ENCODE measurements at places on chromosomes 6 and 20.
A peak's percentile ranks its signal among the peaks of the same experiment; 100 is the strongest.

DNA sequence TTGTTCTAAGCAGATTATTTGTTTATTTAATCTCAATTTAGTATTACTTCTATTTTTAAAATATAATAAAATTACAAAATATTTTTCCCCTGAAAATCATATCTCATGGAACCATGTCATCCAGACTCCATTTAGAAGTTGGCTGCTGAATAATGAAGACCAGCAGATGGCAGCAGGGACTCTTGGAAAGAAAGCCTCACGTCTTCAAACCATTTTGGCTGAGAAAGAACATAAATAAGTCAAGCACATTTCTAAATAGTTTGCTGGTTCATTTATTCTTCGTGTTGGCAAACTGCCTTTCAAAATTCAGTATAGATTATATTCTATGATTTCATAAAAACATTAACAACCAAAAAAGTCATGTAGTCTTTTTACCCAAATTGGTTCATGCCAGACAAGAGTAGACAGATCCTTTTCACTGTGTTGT, 71.7 kb downstream of the RCAN2 start:
- DNase-seq, result peak; percentile 22

GRCh38 chr6:152575161-152575560, 62.0 kb downstream of the SYNE1 start:
- no peak for DNase-seq

DNA sequence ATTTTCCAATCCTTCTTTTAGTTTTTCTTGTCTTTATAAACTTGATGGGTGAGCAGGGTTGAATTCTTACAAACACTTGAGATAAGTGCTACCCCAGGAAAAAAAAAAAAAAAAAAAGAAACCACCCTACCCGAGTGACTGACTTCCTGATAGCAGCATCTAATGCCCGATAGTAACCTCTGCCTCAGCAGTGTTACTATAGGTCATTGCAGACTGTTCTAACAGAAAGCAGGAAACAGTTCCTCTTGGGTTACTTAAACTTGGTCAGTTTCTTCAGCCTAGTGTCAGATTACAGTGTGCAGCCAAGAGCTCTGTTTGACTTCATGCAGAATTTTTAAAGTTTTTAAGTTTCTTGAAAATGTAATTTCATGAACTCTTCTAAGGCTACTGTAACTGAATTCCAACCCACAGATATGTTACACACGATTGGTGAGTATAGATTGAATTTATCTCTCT, 2.1 kb downstream of the MYLIP start:
- no peak for DNase-seq

- DNase-seq, result no peak
Measured at GRCh38 chr6:106254636-106255035, 70.9 kb downstream of the ATG5 start.

- DNase-seq, result no peak
Measured at GRCh38 chr6:117200067-117200466, 65.3 kb upstream of the VGLL2 start.

DNA sequence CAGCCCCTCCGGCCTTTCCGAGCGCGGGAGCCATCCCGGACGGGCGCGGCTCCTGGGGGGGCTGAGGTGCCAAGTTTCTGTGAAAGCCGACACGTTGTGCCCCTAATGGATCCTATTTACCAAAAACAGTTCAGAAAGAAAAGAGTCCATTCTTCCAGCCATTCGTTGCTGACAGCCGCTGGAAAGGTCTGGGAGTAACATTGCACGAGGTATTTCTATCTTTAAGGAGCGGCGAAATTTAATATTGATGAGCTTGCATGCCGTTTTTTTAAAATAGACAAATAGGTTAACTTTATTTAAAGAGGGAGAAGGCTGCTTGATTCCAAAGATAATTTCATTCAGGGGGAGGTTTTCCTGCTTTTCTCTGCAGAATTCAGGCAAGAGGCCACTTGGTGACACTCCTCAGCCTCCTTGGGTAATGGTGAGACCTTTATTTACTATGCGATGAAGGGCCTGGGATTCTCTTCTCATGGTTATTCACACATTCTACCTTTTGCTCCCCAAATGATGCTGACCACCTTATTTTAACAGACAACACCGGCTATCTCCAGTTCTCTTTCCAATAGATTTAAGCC, 988 bp downstream of the TIAM2 start:
- no peak for DNase-seq

DNA sequence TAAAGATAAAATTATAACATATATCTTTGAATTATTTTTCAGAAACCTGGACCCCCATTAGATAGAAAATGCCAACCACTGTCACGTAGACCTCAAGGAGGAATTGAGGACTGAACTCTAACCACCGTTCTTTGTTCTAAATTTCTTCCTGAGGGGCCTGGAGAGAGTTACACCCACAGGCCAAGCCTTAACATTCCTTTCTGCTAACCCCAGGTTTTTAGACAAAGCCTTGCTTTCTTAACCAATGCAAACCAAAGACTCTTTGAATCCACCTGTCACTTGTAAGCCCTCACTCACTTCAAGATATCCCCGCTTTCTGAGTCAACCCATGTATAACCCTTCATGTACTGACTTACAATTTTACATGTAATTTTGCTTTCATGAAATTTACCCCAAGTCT, 41.0 kb downstream of the SNX14 start:
- no peak for DNase-seq

DNA sequence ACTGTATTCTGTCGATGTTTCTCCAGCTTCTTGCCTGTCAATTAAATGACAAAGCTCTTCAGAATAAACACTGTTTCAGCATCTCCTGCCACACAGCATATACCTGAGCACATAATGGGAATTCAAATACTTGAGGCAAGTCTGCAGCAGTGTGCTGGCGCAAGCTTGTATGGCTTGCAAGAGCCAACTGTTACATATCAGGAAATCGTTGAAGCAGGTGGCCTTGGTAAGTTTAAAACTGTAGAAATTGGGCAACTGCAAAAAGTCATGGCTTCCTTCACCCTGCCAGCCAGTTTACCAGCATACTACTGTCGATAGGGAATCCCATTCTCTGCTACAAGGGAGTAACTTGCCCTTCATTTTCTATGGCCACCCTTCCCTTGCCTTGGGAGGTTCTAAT, 23.0 kb downstream of the CPNE1 start:
- DNase-seq, result no peak

- DNase-seq, result no peak
Measured at GRCh38 chr6:136510782-136511181, 39.4 kb downstream of the MAP7 start.

DNA sequence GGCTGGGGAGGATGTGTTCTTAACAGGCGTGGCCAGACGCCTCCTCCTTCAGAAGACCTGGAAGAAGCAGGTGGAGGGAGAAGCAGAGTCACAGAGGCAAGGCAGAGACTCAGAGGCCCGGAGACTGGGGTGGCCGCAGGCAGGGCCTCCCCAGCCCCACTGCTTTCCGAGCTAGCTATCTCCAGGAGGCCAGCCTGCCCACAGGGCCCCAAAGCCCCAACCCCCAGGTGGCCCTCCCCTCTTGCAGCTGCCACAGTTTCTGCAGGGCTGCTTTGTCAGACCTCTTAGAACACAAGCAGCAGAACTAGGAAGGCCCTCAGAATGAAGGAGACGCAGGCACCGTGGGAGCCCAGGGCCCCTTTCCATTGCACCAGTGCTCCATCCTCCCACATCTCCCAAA, 69.0 kb upstream of the MLN start:
- no peak for DNase-seq

Data from SK-N-MC (cell line).